T1000 (cell line): ENCODE measurements at places on chromosomes 16 and 17.

DNA sequence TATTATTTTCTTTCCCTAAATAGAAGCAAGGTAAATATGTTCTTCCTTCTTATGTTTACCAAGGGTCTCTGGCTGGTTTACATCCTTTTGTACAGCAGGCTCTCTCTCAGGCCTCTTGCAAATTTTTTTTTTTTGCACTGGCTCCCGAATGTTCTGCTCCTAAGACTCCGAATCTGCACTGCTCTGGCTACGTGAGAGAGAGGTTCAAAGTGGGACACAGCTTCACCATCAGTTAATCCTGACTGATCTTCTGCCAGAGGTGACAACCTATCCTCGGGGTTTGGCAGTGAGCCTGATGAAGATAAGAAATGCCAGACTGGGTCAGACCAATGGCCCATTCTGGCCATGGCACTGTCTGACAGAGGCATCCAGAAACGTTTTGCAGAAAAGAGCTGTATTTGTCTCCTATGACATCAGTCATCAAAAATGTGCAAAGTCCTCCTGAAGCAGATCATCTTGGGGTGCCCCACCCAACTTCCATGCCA is 136.9 kb downstream of the GRIN2A start:
- DNase-seq = no peak

DNA sequence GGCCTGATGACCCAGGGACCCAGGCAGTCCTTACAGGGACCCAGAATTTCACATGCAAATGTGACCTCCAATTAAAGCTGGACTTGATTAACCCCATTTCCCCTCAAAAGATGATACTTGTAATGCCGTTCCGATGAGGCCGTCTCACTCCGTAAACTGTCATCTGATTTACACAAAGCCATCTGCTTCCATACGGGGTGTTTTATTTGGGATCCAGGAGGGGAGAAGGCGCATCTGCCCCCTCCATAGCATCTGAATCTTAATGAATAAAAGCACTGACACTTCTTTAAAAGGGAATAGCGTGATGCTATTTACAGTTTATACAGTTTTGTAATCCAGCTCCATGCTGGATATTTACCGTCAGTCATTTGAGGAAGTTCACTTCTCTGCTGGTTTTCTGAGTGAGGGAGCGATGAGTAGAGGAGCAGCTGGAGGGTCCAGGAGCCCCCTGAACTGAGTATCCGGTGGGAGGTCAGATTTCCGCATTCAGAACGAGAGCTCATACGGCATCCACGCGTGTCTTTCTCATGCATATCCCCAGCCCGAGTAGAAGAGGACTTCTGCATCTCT is 452.7 kb downstream of the WWOX start:
- DNase-seq = no peak

DNA sequence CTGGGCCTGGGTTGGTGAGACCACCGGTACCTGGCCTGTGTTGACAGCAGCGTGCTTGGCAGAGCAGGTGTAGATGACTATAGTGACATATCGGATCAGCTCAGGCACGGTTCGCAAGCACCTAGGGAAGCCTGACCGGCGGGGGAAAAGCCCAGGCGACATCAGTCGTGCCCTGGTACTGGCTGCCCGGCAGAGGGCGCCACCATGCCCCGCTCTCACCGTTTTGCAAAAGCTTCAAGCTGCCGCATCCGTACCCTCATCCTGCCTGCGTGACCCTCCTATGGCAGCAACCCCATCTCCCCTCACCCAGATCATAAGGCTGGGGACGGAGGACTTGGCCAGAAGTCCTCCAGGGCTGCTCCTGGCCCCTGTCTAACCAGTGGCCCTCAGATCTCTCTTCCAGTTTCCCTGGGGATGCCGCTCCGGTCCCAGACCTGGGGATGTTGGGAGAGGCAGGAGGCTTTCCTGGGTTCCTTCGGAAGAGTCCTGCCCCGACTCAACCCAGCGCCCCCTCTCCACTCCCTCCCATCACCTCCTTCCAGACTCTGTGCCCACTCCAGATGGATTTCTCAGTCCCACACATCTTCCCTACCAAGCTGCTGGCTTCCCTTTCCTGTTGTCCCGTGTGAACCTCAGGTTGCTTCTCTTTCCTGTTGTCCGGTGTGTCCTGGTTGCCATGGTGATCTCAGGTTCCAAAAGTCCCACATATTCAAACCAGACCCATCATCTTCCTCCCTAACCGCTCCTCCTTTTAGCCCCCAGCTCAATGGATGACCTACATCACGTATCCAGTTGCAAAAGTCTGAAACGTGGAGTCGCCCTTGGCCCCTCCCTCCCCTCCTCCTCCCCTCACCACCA is 13.7 kb downstream of the ALOX12B start:
- DNase-seq = no peak

DNA sequence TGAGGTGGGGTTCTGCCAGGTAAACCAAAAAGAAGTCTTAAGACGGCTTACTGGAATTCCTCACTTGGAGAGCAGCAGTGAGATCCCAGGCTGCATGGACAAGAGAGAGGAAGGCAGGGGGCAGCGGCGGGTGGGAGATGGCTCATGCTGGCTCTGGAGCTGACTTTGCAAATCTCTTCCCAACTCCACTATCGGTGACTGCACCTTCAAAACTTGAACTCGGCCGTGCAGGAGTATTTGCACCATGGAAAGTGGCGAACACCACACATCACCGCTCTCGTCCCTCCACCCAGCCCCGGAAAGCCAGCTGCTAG is 16.7 kb downstream of the CA5A start:
- DNase-seq = no peak

DNA sequence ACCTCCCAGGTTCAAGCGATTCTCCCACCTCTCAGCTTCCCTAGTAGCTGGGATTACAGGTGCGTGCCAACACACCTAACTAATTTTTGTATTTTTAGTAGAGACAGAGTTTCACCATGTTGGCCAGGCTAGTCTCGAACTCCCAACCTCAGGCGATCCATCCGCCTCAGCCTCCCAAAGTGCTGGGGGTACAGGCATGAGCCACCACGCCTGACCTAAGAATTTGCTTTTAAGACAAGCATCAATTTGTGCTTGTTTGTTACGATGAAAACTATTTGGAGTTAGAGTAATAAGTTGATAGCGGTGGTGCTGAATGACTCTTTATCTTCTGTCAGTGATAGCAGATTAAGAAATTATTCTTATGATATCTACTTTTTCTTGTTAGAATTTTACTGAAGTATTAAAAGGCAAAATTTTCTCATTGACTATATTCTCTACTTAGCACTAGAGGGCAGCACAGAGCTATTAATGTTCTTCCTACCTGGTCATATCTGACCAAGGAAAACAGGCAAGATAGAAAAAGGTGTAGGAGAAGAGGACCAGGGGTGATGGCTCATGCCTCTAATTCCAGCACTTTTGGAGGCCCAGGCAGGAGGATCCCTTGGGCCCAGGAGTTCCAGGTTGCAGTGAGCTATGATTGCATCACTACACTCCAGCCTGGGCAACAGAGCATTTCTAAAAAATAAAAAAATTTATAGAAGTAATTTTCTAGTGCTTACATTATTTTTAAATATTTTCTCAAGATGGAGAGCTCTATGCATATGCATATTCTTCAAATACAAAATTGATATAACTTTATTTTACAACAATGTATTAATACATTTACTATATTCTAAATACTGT is 24.5 kb downstream of the STXBP4 start:
- no peak for DNase-seq

GRCh38 chr17:4499431-4500190 is 930 bp downstream of the SPNS2 start:
- no peak for DNase-seq

GRCh38 chr16:16833165-16833564 is 454.2 kb downstream of the NPIPA7 start:
- DNase-seq = no peak

GRCh38 chr16:89983536-89983935 is 35.0 kb downstream of the DEF8 start:
- DNase-seq = no peak

GRCh38 chr17:44837196-44837595 is 7.1 kb upstream of the GJC1 start:
- no peak for DNase-seq

DNA sequence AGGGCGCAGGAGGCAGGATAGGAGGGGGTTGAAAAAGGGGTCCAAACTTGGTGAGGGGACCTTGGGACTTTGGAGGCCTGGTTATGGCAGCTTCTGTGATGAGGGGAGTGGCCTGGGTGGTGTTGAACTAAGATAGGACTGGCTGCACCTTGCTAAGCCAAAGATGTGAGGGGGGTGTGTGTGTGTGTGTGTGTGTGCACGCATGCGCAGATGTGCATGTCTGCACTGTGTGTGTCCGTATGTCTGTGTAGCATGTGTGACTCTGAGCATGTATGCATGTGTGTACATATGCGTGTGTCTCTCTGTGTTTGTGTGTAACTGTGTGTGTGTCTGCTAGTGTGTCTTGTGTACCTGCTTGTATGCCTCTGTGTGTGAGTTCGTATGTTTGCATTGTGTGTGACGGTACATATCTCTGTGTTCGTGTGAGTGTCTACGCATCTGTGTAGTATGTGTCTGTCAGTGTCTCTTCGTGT is 4.1 kb downstream of the SLC16A5 start:
- no peak for DNase-seq

- no peak for DNase-seq
Observed at GRCh38 chr17:78676412-78677302, 99.5 kb upstream of the DNAH17 start.

- DNase-seq = no peak
Observed at GRCh38 chr17:38794221-38794620, 5.1 kb downstream of the PIP4K2B start.

- DNase-seq = no peak
Observed at GRCh38 chr17:41334385-41335305, 16.0 kb downstream of the KRT33A start.

DNA sequence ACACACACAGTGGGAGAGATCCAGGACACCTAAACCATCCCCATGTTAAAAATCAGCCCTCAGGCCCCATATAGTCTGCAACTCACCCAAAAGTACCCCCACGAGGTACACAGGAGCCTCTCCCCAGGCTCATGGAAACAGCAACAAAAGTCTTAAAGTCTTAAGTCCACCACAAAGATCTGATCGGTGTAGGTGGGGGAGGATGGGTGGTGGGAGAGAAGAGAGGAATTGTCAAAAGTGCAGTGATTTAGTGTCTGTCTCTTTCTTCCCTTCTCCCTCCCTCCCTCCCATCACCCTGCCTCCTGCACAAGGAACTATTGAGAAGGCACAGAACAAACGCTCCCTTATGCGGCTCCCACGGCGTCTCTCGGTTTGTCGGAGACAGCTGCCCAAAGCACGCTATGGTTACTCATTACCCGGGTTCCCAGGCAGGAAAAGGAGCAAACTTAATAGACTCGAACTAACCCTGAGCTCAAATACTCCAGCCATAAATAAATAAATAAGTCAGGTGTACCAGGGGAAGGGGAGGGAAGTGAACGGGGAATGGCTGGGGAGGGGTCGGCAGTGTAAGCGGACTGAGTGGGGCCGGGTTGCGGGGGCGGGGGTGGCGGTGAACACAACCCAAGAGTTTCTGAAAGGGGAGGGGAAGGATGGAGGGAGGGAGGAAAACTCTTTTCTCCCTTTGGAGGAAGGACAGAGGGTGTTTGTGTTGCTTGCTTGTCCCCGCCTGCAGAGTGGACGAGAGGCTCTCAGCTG is 477.4 kb downstream of the SLC39A11 start:
- DNase-seq = no peak

- no peak for DNase-seq
Observed at GRCh38 chr17:8155996-8156245, 3.7 kb upstream of the PER1 start.

DNA sequence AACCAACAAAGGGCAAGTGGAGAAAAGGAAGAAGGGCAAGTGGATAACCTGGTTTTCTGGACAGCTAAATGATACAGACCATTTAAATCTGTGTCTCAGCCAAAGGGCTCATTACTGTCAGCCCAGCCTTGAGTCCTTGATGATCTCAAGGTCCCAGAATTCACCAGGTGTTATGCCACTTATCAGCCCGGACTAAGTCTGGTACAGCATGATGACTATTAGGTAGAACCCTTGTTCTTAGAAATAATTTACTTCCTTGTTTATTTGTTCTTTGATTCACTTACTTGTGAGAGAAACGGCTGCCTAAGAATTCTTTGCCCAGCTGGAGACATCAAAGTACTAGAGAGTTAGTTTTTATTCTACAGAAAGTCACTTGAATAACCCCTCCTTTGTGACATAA is 3.5 kb downstream of the PDILT start:
- no peak for DNase-seq

- DNase-seq = no peak
Observed at GRCh38 chr17:59437791-59438281, 106.4 kb downstream of the YPEL2 start.

- no peak for DNase-seq
Observed at GRCh38 chr16:83792391-83792790, 15.4 kb upstream of the HSBP1 start.

- no peak for DNase-seq
Observed at GRCh38 chr17:71458322-71458721, 662.5 kb upstream of the SOX9 start.

- no peak for DNase-seq
Observed at GRCh38 chr17:34858591-34859565, 102.4 kb downstream of the CCT6B start.

GRCh38 chr17:61447358-61447757 is 4.9 kb upstream of the TBX4 start:
- no peak for DNase-seq

DNA sequence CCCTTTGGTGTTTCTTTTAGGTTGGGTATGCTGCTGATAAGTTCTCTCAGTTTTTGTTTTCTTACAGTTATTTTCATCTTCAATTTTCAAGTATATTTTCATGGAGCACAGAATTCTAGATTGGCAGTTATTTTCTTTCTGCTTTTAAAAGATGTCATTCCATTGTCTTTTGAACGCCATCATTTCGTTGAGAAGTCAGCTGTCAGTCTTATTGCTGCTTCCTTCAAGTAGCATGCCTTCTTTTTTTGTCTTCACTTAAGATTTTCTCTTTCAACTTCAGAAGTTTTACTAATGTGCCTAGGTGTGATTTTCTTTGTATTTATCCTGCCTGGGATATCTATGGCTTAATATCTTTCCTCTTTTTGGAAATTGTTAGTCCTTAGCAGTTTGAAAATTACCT is 262.2 kb upstream of the PMFBP1 start:
- DNase-seq = no peak

- no peak for DNase-seq
Observed at GRCh38 chr16:89044418-89045180, 49.1 kb upstream of the ACSF3 start.

DNA sequence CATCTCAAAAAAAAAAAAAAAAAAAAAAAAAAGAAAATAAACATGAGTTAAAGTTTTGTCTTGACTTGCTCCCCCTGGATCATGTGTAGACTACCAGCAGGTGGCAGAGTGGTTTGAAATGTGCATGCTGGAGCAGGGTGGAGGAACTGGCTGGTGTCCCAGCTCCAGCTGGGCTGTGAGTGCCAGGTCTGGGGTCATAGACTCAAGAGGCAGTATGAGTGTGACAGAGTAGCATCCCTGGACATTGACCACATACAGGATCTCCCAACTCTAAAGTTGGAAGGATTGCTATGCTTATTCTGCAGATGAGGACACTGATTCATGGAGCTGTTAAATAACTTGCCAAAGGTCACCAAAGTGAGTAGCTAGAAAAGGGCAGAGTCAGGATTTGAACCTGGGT is 198.0 kb upstream of the MPHOSPH6 start:
- no peak for DNase-seq

GRCh38 chr17:50198026-50198669 is 3.3 kb downstream of the COL1A1 start:
- peak; percentile 40 for DNase-seq

GRCh38 chr17:11302401-11303186 is 61.6 kb downstream of the SHISA6 start:
- DNase-seq = no peak

GRCh38 chr17:29050176-29050575 is 7.2 kb downstream of the PIPOX start:
- no peak for DNase-seq
